ENCODE measurements at places on chromosomes 13 and 19.
A peak's percentile ranks its signal among the peaks of the same experiment; 100 is the strongest.

- H3K4me1 ChIP-seq = no peaks in the 10 kb centered on the region
- no peak overlapping the region for H3K27ac ChIP-seq
- H3K36me3 ChIP-seq = no peaks in the 10 kb centered on the region
- no peak overlapping the region for H3K4me3 ChIP-seq
These were observed 78.2 kb upstream of the GPR12 start for GRCh38 chr13:26838821-26839220.

DNA sequence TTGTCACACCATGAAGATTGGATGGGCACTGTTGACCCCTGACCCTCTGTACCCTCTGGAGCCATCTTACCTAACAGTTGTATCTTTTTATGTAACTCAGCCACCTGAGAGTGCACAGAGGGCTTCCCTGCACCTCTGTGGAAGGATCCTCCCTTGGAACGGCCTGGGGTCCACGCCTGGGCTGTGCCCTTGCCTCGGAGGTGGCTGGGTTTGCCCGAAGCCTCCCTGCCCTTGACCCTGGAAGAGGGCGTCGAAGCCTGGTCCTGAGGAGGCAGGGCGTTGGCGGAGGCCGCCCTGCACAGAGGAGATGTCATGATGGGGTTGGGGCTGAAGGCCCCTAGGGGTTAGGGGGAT lies 241 bp downstream of the ODAD3 start:
- peaks cover 8% of the 10 kb centered on the region for H3K4me1 ChIP-seq
- peak overlapping the region; percentile 70 for H3K4me3 ChIP-seq
- H3K27me3 ChIP-seq = no peaks in the 10 kb centered on the region
- H3K27ac ChIP-seq = peak overlapping the region; percentile 64

GRCh38 chr19:29628661-29629385 lies 22.7 kb downstream of the POP4 start:
- no peak overlapping the region for H3K27ac ChIP-seq
- no peaks in the 10 kb centered on the region for H3K36me3 ChIP-seq
- DNase-seq = no peak
- H3K4me3 ChIP-seq = no peak overlapping the region
- H3K4me1 ChIP-seq = no peaks in the 10 kb centered on the region
- H3K27me3 ChIP-seq = no peaks in the 10 kb centered on the region

GRCh38 chr19:456547-457110 lies 4.2 kb downstream of the SHC2 start:
- no peaks in the 10 kb centered on the region for H3K4me1 ChIP-seq
- no peak overlapping the region for H3K27ac ChIP-seq
- peaks cover 8% of the 10 kb centered on the region for H3K27me3 ChIP-seq
